ENCODE measurements at places on chromosomes 3 and 15.
A peak's percentile ranks its signal among the peaks of the same experiment; 100 is the strongest.

DNA sequence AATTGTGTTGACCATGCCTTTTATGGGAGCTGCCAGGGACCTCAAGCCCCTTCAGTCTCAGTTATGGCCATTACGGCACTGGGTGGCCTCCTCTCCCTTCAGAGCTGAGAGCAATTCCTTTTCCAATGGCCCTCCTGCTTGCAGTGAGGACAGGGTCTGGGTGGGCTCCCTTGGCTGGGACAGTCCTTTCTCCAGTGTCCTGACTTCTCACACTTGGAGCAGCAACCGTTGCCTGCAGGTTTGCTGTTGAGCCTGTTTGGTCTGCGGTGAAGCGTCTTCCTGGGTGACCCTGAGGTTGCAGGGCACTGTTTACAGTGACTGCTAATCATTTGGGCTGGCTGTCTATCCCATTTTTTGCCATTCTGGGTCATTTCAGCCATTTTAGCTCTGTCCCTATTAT is 3.5 kb upstream of the CCDC80 start:
- no peak for DNase-seq

GRCh38 chr3:39211332-39212130 is 19.1 kb upstream of the XIRP1 start:
- no peak for DNase-seq

DNA sequence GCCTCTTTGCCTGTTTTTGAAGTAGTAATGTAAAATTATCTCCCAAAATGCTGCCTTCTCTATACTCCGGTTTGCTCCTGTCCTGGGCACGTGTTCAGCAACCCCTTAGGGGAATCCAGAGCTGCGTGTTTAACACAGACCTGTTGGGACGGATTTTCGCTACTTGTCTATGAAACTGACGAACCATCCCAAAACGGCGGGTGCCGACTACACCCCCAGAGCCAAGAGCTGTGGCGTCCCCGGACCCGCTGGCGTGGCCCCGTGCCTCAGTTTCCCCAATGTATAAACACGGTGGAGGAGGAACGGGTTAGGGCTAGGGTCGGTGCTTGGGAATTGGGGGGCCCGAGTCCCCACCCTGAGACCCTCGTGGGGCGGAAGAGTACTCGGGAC is 473 bp downstream of the FHIT start:
- peak; percentile 49 for DNase-seq

GRCh38 chr3:120875989-120876388 is 32.0 kb upstream of the STXBP5L start:
- DNase-seq = no peak

GRCh38 chr3:62863648-62864047 is 11.6 kb downstream of the CADPS start:
- no peak for DNase-seq

DNA sequence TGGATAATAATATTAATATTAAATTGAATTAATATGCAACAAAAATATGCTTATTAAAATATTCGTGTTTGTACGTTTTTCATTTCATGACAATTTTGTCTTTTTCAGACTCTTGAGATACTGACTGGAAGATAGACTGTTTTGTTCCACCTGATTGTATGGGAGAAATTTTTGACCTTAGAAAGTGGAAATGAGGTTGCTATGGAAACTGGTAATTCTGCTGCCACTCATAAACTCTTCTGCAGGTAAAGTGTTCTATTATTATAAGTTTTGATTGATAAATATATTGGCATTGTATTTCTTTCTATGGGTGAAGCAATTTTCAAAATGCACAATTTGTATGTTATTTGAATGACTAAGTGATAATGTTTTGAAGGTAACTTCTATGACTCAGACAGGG is 55.0 kb downstream of the CNTN6 start:
- DNase-seq = no peak

- no peak for DNase-seq
These were observed 35.9 kb downstream of the SLC12A1 start for GRCh38 chr15:48242015-48242414.

DNA sequence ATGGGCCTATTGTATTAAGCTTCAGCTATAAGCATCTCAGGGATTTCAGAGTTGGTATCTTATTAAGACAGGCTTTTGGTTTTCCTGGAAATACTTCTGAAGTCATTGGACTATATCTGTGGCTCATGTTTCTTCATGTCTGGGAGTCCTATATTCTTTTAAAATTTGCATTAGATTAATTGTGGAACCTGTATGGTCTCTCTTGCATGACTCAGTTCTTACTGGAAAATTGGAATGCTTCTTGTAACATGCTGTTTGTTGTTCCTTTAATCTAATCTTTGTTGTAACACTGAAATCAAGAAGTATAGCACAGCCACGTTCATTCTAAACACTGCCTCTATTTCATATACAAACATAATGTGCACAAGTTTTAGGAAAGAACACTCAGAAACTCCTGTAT is 208.1 kb downstream of the RBMS3 start:
- no peak for DNase-seq

DNA sequence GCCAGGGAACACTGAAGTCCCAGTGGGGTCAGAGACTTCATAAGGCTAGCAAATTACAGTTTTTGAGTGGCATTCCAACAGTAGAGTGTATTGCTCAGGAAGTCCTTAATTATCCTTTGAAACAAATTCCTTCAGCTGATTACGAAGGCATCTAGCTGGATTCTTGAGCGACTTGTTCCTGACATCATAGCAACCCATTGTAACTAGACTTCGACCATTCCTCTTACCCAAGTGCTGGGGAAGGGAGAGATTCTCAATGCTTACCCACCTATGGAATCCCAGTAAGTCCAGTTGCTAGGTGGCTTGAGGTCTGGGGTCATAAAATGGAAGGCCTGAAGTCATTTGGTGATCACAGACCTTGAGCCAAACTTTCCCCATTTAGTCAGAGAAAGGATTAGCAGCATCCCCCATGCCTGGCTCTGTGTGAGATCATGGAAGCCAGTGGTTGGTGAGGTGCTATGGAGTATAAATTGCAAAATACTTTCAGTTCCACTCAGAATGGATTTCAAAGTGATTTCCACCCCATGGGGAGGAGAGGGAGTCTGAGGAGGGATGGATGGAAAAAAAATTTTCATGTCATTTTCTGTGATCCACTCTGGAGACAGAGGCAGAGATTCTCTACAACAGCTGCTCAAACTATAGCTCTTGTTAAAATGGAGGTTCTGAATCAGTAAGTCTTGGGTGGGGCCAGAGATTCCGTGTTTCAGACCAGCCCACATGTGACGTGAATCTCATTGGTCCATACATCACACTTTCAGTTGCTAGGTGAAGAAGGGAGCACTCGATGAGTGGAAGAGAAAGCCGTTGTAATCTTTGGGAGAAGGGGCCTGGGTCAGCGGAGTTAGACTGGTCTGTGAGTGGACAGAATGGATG is 45.7 kb downstream of the CD86 start:
- DNase-seq = peak; percentile 87

DNA sequence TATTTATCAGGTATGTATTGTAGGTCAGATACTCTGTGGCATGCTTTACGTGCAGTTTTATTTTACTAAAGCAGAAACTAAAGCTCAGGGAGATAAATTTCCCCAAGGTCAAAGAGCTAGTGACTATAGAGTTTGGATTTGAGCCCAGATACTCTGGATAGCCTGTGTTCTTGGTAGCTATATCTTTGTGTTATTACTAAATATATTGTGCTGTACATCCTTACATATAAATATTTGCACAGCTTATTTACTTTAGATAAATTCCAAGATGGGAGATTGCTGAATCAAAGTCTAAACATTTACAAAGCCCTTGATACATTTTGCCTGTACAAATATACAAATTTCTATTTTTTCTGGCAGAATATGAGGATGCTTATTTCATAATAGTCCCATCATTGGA is 660.9 kb upstream of the NAALADL2 start:
- no peak for DNase-seq

DNA sequence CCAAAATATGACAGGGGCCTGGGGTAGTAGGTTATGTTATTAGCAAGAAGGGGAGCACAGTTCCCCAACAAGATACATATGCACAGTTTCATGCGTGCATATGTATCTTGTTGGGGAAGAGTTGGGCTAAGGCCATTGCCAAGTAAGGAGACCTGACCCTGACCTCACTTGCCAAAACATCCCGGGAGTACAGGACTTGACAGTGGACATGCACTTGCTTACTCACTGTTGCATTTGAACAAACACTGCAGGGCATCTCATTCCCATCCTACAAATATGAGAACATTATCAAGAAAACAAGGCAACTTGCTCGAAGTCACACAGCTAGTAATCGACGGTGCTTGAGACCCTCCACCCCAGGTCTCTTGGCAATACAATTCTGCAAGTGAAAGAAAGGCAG is 4.8 kb upstream of the CAMP start:
- no peak for DNase-seq

DNA sequence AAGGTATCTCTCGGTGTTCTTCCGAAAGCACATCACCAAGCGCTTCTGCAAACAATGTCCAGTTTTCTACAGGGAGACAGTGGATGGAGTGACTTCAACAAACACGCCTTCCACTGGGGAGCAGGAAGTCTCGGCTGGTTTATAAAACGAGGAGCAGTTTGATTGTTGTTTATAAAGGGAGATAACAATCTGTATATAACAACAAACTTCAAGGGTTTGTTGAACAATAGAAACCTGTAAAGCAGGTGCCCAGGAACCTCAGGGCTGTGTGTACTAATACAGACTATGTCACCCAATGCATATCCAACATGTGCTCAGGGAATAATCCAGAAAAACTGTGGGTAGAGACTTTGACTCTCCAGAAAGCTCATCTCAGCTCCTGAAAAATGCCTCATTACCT is 4.6 kb downstream of the CCR2 start:
- DNase-seq = no peak

GRCh38 chr15:89335298-89336041 is 846 bp upstream of the POLG start:
- DNase-seq = no peak

DNA sequence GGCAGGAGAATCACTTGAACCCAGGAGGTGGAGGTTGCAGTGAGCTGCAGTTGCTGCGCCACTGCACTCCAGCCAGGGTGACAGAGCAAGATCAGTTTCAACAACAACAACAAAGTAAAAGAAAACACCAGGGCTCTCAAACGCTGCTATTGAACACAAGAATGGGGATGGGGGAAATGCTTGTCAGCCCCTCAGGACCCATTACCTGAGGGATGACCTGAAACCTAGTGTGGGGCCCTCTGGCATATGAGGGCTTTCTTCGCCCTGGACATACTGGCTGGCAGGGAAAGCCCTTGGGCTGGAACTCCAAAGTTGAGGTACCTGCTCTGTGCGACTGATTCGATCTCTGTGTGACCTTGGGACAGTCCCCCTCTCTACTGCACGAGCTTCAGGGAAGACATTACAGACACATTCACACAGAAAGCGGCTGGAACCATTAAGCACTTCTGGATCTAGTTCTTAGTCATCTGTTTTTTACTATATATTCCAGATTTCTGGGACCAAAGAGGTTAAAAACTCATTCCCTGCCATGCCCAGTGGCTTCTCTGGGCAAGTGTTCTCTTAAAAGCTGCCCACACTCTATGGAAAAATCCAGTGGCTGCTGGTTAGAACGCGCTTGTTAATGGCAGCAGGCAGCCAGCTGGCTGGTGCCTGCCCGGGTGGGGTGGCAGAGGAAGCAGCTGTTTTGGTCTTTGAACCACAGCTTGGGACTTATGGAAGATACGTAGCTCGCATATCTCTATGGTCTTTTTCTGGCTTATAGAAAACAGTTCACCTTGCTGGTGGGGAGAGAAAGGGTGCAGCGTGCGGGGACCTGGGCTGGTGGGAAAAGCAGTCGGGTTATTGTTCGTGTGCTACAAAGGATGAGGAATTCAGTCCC is 57.2 kb downstream of the ATP1B3 start:
- no peak for DNase-seq

- DNase-seq = peak; percentile 44
These were observed 9.3 kb downstream of the RFTN1 start for GRCh38 chr3:16504242-16504641.

- no peak for DNase-seq
These were observed 30.7 kb upstream of the IP6K2 start for GRCh38 chr3:48747706-48748105.

DNA sequence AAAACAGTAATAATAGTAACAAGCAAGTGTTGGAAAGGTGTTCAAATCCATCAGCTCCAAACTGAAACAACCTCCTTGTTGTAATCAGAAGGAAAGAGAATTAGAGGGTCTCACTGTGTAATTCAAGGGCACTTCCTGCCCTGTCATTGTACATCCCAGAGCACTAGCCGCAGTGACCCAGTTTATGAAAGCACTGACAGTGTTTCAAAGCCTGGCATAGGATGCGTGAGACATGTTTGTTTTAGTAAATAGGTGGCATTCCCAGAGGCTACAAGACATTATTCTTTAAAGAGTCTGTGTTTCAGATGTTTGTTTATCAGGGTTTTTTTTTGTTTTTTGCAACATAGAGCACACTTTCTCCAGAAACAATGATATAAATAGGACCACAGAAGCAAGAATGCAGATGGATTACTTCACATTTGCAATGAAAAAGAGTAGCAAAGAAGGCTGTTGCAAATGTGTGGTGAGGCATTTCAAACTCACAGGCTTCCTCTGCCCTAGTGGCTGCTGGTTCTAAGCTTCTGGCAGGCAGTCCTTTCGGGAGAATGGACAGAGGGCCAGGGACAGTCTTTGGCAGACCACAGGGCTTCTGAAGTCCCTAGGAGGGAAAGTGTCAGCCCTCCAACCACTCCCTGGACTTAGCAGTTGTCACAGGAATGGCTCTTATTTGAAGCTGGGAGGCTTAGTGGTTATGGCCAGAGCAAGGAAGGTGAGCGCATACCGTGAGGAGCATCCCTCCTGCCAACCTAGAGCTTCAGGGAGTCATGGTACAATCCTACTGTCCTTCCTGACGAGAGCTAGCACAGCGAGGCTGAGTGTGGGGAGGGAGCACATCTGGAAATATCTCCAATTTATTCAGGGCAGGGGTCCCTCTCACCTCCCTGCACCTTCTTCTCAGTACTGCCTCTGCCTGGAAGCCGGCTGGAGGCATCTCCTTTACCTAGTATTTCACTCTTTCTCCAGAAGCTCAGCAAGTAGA is 31.4 kb upstream of the TIPARP start:
- no peak for DNase-seq

GRCh38 chr15:27990521-27991515 is 108.3 kb downstream of the OCA2 start:
- no peak for DNase-seq

- DNase-seq = no peak
These were observed 179.7 kb upstream of the ROBO1 start for GRCh38 chr3:79947469-79947868.

DNA sequence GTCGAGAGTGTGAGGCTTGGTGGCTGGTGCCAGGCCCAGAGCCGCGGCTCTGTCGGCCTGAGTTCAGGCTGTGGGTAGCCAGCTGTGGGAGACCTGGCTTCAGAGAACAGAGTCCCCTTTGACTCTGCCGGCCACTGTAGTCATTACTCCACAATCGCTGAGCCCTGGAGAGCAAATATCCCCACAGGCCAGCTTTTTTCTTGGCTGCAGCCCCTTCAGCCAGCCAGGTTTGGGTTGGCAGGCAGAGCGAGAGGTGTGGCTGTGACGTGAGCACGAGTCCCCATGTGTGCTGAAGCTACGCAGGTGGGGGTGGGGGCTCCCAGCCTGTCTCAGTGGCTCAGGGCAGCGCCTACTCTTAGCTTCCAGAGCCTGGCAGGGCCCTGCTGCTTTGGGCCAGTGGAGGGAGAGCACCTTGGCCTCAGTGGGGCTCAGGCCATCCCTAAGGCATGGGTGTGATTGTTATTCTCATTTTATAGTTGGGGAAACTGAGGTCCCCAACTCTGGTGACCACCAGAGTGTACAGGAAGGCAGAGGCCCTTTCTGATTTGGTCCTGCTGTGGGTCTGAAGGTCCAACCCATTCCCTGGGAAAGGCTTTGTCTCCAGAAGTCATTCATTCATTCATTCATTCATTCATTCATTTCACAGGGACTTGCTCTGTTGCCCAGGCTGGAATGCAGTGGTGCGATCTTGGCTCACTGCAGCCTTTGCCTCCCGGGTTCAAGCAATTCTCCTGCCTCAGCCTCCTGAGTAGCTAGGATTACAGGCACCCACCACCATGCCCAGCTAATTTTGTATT is 45.7 kb upstream of the LCTL start:
- DNase-seq = no peak

All from activated CD4-positive, alpha-beta T cell treated with anti-CD3 and anti-CD28 coated beads, Interleukin-10, Interleukin-2, amounts not matched to agents 100 ng/mL and 50 ng/mL, durations not matched to agents 16 hours and 8 hours (primary cell).